ENCODE measurements at places on chromosomes 1 and 21. TPM values are rescaled to one million over a fixed set of nuclear protein-coding genes. Genes with fewer than 3 reads are reported as not detected.

NUDT4B gene
- total RNA-seq = 76.2 TPM

SLC41A1 gene
- 22.6 TPM for total RNA-seq

MSH4 gene
- 0.27 TPM for total RNA-seq

ACTL8 gene
- not detected for total RNA-seq

TSPAN2 gene
- 2.0 TPM for total RNA-seq

IFI44 gene
- 22.7 TPM for total RNA-seq

TCHH gene
- under 0.01 TPM for total RNA-seq

SERPINC1 gene
- total RNA-seq = not detected

TMPRSS15 gene
- total RNA-seq = not detected

FLG2 gene
- total RNA-seq = not detected

NOS1AP gene
- total RNA-seq = 2.5 TPM

LRIG2 gene
- 34.4 TPM for total RNA-seq

RSPH1 gene
- total RNA-seq = not detected
